ENCODE measurements at places on chromosomes 7 and 10. TPM values are rescaled to one million over a fixed set of nuclear protein-coding genes. Genes with fewer than 3 reads are reported as not detected.

DNA sequence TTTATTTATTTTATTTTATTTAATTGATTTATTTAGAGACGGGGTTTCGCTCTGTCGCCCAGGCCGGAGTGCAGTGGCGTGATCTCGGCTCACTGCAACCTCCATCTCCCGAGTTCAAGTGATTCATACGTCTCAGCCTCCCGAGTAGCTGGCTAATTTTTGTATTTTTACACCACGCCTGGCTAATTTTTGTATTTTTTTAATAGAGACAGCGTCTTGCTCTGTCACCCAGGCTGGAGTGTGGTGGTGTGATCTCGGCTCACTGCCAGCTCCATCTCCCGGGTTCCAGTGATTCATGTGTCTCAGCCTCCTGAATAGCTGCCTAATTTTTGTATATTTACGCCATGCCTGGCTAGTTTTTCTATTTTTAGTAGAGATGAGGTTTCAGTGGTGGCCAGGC is 34.2 kb downstream of the AP5Z1 start:
- H3K27me3 ChIP-seq = no peaks in the 10 kb centered on the region
- H3K36me3 ChIP-seq = peaks cover 17% of the 10 kb centered on the region
- H3K27ac ChIP-seq = no peak overlapping the region
- no peak overlapping the region for H3K4me3 ChIP-seq
- no peaks in the 10 kb centered on the region for H3K4me1 ChIP-seq
- DNase-seq = no peak

DNA sequence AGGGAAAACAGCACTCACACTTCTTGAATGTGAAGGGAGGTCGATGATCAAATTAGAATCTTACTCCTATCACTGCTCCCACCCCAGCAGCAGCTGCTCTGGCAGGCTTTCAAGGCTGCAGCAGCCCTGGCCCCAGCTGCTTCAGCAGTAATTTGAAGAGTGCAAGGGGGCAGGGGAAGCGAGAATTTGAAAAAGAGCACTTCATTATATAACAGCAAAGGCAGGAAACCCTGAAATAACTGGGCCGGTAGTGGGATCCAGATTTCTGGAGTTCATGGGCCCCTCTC is 44.9 kb downstream of the MYPN start:
- no peaks in the 10 kb centered on the region for H3K27me3 ChIP-seq
- H3K27ac ChIP-seq = no peak overlapping the region
- no peak overlapping the region for H3K4me3 ChIP-seq
- DNase-seq = peak; percentile 73
- H3K36me3 ChIP-seq = no peaks in the 10 kb centered on the region

- no peaks in the 10 kb centered on the region for H3K36me3 ChIP-seq
- no peak for DNase-seq
- no peak overlapping the region for H3K27ac ChIP-seq
Measured at GRCh38 chr7:42549866-42550485, 313.0 kb upstream of the GLI3 start.

- H3K4me1 ChIP-seq = peaks cover 4% of the 10 kb centered on the region
- peaks cover 3% of the 10 kb centered on the region for H3K36me3 ChIP-seq
- H3K27ac ChIP-seq = no peak overlapping the region
- H3K4me3 ChIP-seq = no peak overlapping the region
Measured at GRCh38 chr7:43700059-43700501, 29.2 kb downstream of the COA1 start.

DNA sequence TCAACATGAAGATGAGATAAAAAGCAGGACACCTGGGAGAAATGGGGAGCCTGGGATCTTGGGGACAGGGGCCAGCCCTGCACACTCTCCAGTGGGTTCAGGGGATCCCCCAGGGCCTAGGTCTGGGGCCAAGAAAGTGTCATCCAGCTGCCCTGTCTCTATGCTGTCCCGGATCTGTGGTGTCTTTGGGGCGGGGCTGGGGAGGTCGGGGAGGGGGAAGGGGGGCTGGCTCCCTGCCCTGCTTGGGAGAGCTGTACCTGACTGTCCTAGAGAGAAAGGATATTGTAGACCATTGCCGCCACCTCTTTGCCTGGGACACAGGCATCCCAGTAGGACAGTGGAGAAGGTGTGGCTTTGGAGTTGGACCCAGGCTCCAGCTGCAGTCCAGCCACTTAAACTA is 7.0 kb upstream of the SPACDR start:
- no peaks in the 10 kb centered on the region for H3K27me3 ChIP-seq
- H3K36me3 ChIP-seq = peaks cover 23% of the 10 kb centered on the region
- H3K4me1 ChIP-seq = no peaks in the 10 kb centered on the region
- no peak for DNase-seq
- H3K27ac ChIP-seq = no peak overlapping the region
- no peak overlapping the region for H3K4me3 ChIP-seq

DNA sequence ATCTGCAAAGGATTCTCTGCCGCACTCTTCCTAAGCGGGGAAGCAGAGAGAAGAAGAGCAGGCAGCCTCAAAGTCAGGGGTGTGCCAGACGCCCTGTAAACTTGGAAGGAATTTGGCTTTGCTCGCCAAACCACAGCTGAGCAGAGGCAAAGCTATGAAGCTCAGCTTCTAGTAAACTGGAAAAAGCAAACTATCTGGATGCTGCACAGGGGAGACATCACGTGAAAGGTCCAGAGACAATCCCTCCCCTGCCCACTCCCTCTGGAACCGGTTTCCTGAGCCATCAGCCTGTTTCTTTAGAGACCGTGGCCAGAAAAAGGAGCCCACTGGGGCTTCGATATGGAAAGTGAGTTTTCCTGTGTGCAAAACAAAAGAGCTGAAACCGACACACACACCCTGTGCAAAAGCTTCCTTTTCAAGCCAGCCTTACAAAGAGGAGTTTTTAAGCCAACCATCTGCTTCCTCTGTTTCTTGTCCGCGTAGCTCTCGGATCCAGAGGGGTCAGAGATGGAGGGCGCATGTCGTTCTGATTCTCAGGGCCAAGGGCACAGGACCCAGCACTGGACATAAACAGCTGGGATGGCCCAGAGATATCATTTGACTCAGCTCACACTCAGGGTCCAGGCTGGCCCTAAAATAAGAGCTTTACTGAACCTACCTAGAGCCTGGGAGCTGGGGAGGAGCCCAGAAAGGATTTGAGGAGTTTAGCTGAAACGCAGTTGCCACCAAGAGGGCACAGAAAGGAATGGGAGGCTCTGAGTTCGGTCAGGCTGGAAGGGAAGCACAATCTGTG is 58.2 kb upstream of the DNAAF5 start:
- peak overlapping the region; percentile 25 for H3K27ac ChIP-seq
- H3K4me1 ChIP-seq = no peaks in the 10 kb centered on the region
- DNase-seq = no peak
- no peaks in the 10 kb centered on the region for H3K27me3 ChIP-seq
- H3K36me3 ChIP-seq = no peaks in the 10 kb centered on the region
- no peak overlapping the region for H3K4me3 ChIP-seq

DNA sequence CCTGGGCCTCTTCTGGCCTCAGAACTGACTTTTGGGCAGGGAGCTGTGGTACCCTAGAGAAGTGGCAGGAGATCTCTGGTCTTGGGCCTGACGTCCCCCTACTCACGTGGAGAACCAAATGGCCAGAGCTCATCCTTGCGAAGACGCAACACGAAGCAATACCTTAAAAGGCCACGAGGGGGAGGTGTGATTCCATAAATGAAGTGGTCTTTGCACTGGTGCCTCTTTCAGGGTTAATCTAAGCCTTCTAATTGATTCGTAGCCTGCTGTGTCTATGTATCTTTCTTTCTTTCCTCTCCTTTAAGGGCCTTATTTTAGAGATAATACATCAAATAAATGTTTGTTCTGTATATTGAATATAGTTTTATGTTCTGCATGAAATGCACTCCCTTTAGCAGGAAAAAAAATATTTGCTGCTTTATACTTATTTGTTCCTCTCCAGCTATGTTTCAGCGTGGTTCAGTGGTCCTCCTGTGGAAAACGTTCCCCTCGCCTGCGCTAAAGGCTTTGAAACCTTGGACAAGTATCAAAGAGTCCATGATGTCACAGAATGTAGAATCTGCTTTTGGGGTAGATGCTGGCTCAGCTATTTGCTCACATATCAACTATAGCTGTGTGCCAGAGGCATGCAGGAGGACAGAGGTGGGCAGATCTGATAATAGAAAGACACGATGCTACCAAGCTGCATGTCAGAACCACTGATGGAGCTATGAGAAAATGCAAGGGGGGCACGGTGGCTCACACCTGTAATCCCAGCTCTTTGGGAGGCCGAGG is 41.0 kb downstream of the STRA8 start:
- no peaks in the 10 kb centered on the region for H3K4me1 ChIP-seq
- peak; percentile 94 for DNase-seq
- no peaks in the 10 kb centered on the region for H3K36me3 ChIP-seq
- H3K4me3 ChIP-seq = no peak overlapping the region
- H3K27me3 ChIP-seq = peaks cover 4% of the 10 kb centered on the region

GRCh38 chr7:47504551-47505311 is 77.2 kb downstream of the TNS3 start:
- H3K4me3 ChIP-seq = no peak overlapping the region
- peaks cover 4% of the 10 kb centered on the region for H3K36me3 ChIP-seq
- no peaks in the 10 kb centered on the region for H3K27me3 ChIP-seq
- peak overlapping the region; percentile 6 for H3K27ac ChIP-seq
- DNase-seq = no peak
- peaks cover 5% of the 10 kb centered on the region for H3K4me1 ChIP-seq

DNA sequence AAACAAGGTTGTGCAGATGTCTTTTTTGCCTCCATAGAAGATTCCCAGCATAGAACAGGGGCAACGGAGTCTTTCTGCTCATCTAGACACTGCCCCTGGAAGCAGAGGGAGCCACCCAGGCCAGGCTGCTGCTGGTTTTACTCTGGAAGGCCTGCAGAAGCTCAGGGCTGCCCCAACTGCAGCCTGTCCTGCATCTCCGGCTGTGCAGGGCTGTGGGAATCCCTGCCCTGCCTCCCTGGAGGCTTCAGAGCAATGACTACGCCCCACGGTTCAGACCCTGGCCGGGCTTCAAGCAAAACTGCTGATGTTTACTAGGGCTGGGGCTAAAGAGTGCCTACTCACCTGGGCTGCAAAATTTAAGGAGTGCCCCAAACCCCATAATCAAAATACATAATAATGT is 43.9 kb downstream of the GHRHR start:
- DNase-seq = no peak
- peaks cover 6% of the 10 kb centered on the region for H3K4me1 ChIP-seq
- H3K36me3 ChIP-seq = no peaks in the 10 kb centered on the region
- no peak overlapping the region for H3K4me3 ChIP-seq
- no peak overlapping the region for H3K27ac ChIP-seq

- DNase-seq = no peak
- no peak overlapping the region for H3K27ac ChIP-seq
- H3K4me1 ChIP-seq = no peaks in the 10 kb centered on the region
- no peaks in the 10 kb centered on the region for H3K36me3 ChIP-seq
Measured at GRCh38 chr10:111429288-111430028, 352.6 kb downstream of the ADRA2A start.

DNA sequence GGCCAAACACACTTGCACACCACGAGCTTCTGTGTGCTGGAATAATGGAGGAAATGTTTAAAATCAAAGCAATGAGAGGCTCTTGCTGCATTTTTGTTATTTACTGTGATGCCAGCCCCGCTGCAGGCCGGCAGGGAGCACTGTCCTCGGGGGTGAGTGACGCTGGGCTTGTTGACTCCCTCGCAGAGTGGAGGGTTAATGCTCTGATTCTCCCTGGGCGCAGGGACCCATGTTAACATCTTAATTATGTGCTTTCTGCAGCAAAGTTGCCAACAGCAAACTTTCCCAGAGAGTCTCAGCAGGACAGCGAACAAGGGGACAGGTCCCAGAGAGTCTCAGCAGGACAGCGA is 22.9 kb downstream of the SCART1 start:
- no peak overlapping the region for H3K4me3 ChIP-seq
- no peak overlapping the region for H3K27ac ChIP-seq
- H3K36me3 ChIP-seq = no peaks in the 10 kb centered on the region
- no peak for DNase-seq
- no peaks in the 10 kb centered on the region for H3K4me1 ChIP-seq

- H3K36me3 ChIP-seq = peaks cover 13% of the 10 kb centered on the region
- no peak overlapping the region for H3K4me3 ChIP-seq
- no peaks in the 10 kb centered on the region for H3K27me3 ChIP-seq
- H3K4me1 ChIP-seq = no peaks in the 10 kb centered on the region
- no peak for DNase-seq
Measured at GRCh38 chr10:59339351-59339750, 23.0 kb downstream of the FAM13C start.

GRCh38 chr10:59087486-59087885 is 89.0 kb upstream of the PHYHIPL start:
- no peak overlapping the region for H3K27ac ChIP-seq
- DNase-seq = no peak
- H3K27me3 ChIP-seq = no peaks in the 10 kb centered on the region
- no peaks in the 10 kb centered on the region for H3K36me3 ChIP-seq

DNA sequence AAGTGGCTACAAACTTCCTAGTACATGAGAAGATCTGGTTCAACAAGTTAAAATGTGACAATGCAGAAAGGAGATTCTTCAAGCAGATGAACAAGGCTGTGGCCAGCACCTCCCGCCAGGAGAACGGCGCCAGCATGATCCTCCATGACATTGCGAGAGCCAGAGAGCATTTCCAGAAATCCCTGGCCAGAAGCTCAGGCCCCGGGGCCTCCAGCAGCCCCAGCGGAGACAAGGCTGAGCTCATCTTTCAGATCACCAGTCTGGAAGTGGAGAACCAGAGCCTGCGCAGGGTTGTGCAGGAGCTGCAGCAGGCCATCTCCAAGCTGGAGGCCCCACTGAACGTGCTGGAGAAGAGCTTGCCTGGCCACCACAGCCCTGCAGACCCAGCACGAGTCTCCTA is 40.1 kb upstream of the ZNF273 start:
- no peak overlapping the region for H3K27ac ChIP-seq
- no peak overlapping the region for H3K4me3 ChIP-seq
- H3K4me1 ChIP-seq = no peaks in the 10 kb centered on the region
- no peak for DNase-seq
- H3K36me3 ChIP-seq = no peaks in the 10 kb centered on the region
- H3K27me3 ChIP-seq = no peaks in the 10 kb centered on the region

DNA sequence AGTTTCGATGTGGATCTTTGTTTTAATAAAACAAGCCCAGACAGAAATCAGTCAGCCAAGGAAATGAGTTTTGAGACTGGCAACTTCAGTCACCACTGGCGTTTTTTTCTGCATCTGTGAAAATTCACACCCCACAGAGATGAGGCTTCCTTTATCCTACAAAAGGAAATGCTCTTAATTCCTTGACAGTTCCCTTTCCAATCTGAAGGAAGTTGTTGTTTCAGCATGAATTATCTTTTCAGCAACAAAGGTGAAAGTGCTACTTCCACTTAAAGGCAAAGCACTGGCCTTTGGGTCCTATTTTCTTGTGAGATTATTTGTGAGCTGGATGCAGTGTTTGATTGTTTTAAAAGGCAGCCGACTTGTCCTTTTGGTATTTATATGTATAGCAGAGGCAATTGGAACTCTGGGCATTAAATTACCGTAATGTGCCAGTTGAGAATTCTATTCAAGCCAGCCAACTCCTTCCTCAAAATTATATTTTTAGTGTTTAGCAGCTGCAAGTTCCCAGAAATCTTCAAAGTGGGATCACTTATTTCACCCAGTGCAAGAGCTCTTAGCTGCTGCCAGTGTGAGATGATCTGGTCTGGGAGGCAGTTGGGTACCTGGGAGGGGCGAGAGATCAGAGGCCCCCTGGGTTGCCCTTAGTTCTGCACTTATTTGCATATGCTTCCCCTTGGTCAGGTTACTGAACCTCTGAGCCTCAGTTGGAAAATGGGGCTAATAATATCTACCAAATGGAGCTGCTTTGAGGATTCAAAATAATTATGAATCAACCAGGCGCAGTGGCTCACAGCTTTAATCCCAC is 427.1 kb downstream of the GALNT17 start:
- peak overlapping the region; percentile 26 for H3K27ac ChIP-seq
- H3K27me3 ChIP-seq = no peaks in the 10 kb centered on the region
- DNase-seq = no peak

Gene INMT
- 3.3 TPM for total RNA-seq

Gene FMC1
- 13.1 TPM for total RNA-seq

Gene OPN4
- not detected for total RNA-seq

Gene MYPN
- total RNA-seq = not detected

Gene CHAT
- not detected for total RNA-seq

Gene MXI1
- 260 TPM for total RNA-seq

Gene ADARB2
- 0.97 TPM for total RNA-seq

Gene GNGT1
- 0.11 TPM for total RNA-seq

Data from endodermal cell (in vitro differentiated cells).